Stimulated activated CD8-positive, alpha-beta memory T cell treated with anti-CD3 and anti-CD28 coated beads, Interleukin-4, amount 100 ng/mL, for 48 hours (primary cell): ENCODE measurements at places on chromosomes 12 and 14.

- DNase-seq: peak; percentile 86
Observed at GRCh38 chr12:55930771-55931316, at the start of gene DGKA. Gene DGKA (plus strand): TSS chr12:55931162. CDS start chr12:55936504, 5,342 bp downstream.

DNA sequence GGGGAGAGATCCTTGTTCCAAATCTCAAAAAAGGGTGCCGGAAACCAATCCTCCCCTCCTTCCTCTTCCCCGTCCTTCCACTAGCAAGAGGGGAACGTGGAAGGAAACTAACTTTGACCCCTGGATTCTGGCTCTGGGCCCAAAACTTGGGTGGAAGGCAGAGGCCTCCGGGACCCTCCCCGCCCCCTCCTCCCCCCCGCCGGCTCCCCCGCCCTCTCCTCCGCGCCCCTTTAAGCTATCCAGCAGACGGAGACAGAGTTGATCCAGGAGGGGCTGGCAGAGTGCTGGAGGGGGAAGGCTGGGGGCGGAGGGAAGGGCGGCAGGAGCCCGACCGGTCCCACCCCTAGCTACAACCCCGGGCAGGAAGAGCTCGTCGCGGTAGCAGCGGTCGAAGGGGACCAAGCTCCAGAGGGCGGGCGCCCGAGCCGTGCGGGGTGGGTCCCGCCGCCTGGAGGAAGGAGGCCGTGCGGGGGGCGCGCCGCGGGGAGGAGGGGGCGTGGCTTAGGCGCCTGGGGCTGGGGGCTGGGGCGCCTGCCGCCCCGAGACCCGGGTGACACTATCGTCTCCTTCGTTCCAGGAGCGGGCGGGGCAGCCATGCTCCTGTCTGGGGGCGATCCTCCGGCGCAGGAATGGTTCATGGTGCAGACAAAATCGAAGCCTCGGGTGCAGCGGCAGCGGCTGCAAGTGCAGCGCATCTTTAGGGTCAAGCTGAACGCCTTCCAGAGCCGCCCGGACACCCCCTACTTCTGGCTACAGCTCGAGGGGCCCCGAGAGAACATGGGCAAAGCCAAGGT is at the start of gene NYNRIN:
Gene NYNRIN (plus strand): TSS at position 351 of the 794 bp plus-strand sequence. CDS start 244 bp downstream, at position 595.
- DNase-seq: peak; percentile 38

GRCh38 chr12:132514216-132514820 is 24.4 kb downstream of the FBRSL1 start:
- no peak for DNase-seq

- no peak for DNase-seq
Observed at GRCh38 chr12:169528-170370, 44.2 kb downstream of the SLC6A12 start.

DNA sequence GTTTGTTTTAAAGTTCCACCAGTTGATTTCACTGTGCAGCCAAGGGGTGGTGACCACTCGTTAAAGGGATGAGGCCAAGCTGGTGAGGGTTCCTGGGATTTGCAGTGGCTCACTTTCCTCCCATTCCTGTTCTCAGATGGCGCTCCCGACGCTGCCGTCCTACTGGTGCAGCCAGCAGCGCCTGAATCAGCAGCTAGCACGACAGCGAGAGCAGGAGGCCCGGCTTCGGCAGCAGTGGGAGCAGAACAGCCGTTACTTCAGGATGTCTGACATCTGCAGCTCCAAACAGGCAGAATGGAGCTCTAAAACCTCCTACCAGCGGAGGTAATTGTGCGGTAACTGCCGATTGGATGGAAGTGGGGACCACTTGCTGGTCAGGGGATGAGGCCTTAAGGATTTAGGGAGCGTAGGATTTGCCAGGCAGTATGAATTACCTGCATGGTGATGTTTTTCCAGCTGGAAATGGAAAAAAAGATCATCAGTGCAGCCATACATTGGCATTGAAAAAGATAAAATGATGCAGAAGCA is 2.9 kb downstream of the TCHP start:
- no peak for DNase-seq

GRCh38 chr12:88365403-88365802 is 214.9 kb downstream of the KITLG start:
- no peak for DNase-seq

- peak; percentile 76 for DNase-seq
Observed at GRCh38 chr12:53047221-53048032, 2.4 kb upstream of the TNS2 start.

GRCh38 chr12:16229676-16230075 is 47.8 kb downstream of the SLC15A5 start:
- no peak for DNase-seq

DNA sequence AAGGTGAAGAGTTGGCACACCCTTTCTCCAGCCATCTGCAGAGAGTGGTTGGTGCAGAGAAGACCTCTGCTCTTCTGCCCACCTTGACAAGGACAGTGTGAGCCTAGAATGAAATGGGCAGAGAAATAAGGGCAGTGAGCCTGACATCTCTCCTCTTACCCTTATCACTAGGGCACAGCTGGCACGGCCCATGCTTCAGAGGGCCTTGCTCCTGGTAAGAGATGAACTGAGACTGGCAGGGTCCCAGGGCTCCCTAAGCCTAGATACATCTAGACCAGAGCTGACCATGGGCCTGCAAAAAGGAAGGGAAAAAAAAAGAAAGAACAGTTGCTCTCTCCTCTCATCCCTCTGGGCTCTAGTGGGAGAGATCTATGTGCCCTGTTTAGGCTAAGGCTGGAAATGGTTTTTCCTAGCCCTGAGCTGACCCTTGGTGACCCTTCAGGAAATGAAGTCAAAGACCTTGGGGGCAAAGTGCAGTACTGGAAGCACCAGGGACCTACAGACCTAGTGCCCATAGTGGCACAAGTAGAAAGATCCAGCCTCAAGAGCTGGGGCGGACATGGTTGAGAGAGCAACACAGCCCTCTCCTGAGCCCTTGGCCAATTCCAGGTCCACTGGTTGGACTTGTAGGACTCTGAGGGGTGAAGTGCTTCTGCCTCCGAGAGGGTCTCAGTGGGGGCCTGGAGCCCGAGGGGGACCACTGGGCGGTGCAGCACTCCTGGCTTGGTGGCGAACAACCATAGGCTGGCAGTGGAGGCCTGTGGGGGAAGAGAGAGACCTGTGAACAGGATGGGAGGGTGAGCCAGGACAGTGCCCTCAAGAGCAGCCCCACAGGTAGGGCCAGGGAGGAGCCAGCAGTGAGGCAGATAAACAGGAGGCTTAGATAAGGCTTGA is 22.0 kb downstream of the PRPF40B start:
- no peak for DNase-seq

GRCh38 chr14:49946320-49947141 is 53.6 kb downstream of the ARF6 start:
- DNase-seq: peak; percentile 34

GRCh38 chr12:124699909-124700308 is 132.5 kb upstream of the NCOR2 start:
- DNase-seq: no peak

DNA sequence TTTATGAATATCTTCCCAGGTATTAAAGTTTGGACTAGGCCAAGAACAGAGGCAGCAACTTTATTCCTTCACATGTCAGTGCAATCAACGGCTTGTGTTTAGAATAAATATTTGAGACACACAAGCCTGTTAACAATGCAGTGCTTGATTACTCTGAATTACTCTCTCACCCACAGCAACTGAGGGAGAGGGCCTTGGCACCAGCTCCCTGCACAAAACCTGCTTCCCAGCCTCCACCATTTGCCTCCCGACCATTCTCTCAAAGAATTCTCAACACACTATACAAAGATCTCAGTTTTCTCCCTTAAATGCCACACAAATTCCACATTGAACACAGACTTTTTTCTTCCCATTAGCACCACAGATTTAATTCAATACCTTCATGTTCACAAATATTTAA is 77.0 kb downstream of the STON2 start:
- no peak for DNase-seq
